GM23338 (cell line): ENCODE measurements at places on chromosomes 1 and 21. TPM values are rescaled to one million over a fixed set of nuclear protein-coding genes. Genes with fewer than 3 reads are reported as not detected.

DNA sequence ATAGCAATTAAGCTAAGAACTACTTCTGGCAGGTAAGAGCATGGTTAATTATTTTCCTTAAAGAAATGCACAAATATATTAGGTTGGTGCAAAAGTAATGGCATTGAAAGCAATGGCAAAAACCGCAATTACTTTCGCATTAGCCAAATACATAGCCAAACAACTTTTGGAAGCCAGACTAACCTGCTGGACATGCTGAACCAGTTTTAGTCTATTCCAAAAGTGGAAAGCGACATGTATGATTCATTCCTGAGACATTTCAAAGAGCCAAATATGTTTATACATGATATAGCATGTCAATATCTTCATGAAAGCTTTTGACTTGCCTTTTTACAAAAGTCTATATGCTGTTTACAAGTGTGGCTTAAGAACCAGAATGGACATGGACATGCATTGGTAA is 23.4 kb upstream of the DR1 start:
- no peak for DNase-seq

Gene IL20
- total RNA-seq: not detected in 2 replicates

DNA sequence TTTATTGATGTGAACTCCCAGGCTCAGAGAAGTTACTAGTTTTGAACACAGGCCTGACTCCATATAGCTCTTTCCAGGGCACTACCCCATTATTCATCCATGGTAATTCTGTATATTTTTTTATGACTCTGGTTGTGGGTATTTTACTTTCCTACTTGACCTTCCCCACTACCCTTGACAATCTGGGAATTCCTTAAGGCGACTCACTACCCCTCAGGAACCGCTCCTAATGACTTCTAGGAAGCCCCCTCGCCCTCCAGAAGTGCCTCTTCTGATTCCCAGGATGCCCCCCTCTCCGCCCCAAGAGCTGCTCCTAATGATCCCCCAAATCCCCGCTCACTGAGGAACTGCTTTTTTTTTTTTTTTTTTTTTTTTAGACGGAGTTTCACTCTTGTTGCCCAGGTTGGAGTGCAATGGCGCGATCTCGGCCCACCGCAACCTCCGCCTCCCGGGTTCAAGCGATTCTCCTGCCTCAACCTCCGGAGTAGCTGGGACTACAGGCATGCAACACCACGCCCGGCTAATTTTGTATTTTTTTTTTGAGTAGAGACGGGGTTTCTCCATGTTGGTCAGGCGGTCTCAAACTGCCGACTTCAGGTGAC is 972 bp upstream of the KDM4A start:
- DNase-seq: no peak

Gene PIGR
- total RNA-seq: not detected in 2 replicates

DNA sequence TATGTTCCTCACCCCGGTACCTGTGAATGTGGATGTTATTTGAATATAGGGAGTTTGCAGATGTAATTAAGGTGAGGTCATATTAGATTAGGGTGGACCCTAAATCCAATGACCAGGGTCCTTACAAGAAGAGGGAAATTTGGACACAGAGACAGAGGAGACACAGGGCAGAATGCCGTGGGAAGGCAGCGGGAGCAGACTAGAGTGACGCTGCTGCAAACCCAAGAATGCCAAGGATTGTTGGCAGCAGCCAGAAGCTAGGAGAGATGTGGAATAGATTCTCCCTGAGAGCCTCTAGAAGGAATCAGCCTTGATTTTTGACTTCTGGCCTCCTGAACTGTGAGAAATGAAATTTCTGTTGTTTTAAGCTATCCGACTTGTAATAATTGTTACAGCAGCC is 53.6 kb downstream of the SPATA46 start:
- no peak for DNase-seq

Gene FCRLB
- 0.56 TPM in 1 of 2 replicates, not detected in the other for total RNA-seq

DNA sequence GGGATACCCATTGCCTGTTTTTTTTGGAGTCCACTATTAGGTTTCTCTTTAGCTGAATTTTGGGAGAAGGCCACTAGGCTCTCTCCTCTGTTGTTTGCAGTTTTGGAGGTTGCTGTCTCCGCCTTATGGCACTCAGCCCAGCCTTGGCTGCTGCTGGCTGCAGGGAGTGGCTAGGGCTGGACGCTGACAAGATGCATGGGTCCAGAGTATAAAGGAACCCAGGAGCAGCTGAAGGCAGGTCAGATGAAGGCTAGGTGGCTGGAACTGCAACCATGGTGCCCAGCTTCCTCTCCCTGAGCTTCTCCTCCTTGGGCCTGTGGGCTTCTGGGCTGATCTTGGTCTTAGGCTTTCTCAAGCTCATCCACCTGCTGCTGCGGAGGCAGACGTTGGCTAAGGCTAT is at the start of gene CYP4B1:
CYP4B1 (plus strand) TSS at position 237 of the 400 bp plus-strand sequence; CDS start at position 273, 36 bp downstream.
- DNase-seq: no peak

DNA sequence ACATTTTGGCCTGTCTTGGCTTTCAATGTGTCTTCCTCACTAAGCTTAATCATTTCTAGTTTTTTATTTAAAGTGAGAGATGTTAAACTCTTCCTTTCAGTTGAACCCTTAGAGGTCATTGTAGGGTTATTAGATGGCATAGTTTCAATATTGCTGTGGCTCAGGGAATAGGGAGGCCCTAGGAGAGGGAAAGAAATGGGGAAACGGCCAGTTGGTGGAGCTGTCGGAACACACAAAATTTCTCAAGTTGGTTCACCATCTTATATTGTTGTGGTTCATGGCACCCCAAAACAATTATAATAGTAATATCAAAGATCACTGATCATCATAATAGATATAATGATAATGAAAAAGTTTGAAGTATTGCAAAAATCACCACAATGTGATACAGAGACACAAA is 31.4 kb upstream of the KAZN start:
- peak; percentile 69 for DNase-seq

DNA sequence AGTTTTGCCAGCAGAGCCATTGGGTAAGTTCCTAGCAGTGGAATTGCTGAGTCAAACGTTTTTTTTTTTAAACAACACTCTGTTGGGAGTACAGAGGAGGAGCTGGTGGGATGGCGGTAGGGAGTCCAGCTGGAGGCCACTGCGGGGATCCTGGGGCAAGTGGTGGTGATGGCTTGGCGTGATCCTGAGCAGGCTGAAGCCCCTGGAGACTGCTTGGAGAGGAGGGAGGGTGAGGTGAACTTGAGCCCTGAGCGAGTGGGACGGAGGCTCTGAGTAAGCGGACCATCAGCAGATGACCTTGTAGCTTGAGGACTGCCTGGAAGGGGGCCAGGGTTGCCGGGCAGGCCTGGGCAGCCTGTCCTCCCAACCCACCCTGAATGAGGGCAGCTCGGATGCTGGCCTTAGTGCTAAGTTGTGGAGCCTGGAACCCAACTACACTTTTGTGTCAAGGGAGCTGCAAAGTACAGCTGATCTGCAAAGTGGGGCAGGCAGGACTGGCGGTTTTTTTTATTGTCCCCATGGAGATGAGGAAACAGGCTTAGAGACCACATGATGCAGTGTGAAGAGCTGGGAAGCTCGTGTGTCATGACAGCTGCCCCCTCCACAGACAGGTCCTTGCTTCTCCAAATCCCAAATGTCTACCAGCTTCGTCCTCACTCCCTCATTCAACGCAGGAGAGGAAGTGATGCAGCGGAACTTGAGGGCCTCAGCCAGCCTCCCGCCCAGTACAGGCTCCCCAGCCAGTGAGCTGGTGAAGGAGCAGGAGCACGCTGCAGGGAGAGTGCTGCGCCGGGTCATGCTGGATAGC is 20.2 kb downstream of the MRPL37 start:
- DNase-seq: no peak

GRCh38 chr1:100414693-100415497 is 62.6 kb downstream of the CDC14A start:
- no peak for DNase-seq

Gene IPO9
- 41.1 and 47.6 TPM in 2 replicates for total RNA-seq

Gene FMO3
- total RNA-seq: not detected in 2 replicates

DNA sequence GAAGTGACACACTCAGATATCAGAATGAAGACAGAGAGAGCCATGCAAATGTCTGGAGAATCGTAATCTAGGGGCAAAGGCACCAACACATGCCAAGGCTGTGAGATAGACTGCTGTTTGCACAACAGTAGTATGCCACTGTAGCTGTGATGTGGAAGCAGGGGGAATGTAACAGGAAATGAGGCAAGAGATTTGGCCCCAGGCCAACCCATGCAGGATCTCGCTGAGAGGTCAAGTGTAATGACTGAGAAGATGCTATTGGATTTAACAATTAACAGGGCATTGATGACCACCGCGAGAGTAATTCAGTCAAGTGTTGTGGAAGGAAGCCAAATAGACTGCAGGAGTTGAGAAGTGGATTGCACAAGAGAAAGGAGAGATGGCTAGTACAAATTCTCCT is 107.3 kb upstream of the ST6GALNAC5 start:
- no peak for DNase-seq

- DNase-seq: no peak
Measured at GRCh38 chr1:147247656-147248238, 5.3 kb downstream of the CHD1L start.

DNA sequence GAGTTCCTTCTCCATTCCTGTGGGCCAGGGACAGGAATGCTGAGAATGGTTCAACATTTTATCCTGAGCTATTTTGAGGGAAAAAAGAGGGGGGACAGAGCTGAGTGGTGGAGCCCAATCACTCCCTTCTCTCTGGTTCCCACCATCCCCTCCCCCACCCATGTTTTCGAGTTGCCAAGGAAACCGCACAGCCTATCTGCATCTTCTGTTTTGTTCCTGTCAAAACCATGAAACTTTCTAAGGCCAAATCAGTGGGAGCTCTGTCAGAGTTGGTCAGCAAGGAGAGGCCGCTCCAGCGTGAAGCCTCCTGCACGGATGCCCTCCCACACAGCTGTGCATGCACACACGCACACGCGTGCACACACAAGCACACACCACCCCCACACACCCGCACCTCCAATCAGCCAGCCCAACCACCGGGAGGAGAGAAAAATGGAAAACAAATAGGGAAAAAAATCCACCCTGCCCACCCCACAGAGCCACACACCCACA is 54.5 kb upstream of the ATP2B4 start:
- peak; percentile 91 for DNase-seq

GRCh38 chr1:157173900-157174410 is 35.8 kb upstream of the ETV3 start:
- DNase-seq: no peak

GRCh38 chr1:23273450-23274133 is 56.3 kb upstream of the HTR1D start:
- DNase-seq: no peak

- peak; percentile 92 for DNase-seq
Measured at GRCh38 chr1:161227196-161227871, 1.5 kb downstream of the TOMM40L start.

GRCh38 chr21:21383126-21383525 is 384.9 kb downstream of the NCAM2 start:
- no peak for DNase-seq

DNA sequence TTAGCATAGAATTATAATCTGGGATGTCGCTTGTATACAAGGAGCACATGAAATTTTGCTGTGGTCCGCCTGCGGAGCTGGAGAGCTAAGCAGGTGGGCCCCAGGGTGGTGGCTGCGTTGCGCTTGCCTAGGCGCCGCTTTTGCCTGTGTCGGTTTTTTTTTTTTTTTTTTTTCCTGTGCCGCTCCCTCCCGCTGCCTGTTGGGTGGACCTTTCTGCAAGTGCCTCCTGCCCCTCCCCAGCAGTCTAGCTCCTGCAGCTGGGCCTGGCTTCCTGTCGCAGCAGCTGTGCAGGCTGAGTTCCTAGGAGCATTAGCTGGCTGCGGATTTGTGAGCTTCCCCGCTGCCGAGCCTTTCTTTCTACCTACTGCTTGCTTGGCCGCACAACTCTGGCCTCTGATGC is 20.6 kb downstream of the PYHIN1 start:
- DNase-seq: no peak

DNA sequence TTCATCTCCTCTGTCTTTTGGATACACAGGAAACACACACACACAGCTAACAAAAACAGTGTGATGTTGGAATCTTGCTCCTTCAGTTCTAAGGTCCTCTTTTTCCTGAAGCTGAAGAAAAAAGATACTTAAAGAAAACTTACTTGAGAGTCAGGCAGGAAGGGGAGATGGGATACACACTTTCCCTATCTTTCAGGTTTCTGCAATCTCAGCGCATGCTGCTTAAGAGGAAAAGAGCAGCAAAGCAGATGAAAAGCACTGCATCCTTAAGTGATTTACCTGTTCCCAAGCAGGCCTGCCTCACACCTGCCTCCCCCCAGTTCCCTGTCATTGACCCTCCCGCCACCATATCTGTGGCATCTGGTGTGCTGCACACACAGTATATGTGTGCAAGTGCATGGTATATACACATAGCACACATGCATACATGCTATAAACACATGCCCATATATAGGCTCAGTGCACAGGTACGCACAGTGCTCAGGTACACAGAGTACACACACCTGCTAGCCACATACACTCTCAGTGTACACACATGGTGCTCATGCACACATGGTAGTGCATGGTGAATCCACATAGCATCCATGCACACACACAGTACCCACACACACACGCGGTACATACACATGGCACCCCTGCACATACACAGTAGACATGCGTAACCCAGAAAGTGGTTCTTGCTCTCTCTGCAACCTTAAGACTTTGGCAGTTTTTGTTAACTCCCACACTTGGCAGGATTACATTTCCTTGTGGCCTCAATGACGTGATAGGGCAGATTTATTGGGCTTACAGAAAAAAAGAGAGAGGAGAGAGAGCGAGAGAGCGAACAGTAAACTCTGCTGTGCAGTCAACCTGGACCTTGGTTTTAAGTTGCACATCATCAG is 166.9 kb downstream of the TOMM20 start:
- no peak for DNase-seq

- peak; percentile 59 for DNase-seq
Measured at GRCh38 chr1:225767634-225768540, 9.7 kb upstream of the SRP9 start.

- no peak for DNase-seq
Measured at GRCh38 chr1:212313616-212314015, 28.4 kb downstream of the PPP2R5A start.

Gene ZNF670
- 12.2 and 19.3 TPM in 2 replicates for total RNA-seq

DNA sequence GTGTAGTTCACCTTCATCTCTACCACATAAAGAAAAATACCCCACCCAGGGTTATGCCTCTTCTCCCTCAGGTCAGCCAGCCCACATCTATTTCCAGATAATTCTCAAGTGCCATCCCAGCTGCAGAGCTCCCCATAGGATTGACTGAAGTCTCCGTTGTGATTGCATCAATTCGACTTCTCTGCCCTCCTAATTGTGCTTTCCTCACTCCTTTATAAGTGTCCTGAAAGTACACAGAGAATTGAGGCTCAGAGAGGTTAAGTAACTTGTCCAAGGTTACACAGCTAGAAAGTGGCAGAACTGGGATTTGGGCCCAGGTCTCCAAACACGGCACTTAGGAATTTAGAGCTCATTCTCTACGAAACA is 15.0 kb downstream of the ZSWIM5 start:
- DNase-seq: no peak

GRCh38 chr1:63804829-63805484 is 31.1 kb downstream of the ROR1 start:
- no peak for DNase-seq

Gene CNTN2
- 2.2 TPM in 2 replicates for total RNA-seq

DNA sequence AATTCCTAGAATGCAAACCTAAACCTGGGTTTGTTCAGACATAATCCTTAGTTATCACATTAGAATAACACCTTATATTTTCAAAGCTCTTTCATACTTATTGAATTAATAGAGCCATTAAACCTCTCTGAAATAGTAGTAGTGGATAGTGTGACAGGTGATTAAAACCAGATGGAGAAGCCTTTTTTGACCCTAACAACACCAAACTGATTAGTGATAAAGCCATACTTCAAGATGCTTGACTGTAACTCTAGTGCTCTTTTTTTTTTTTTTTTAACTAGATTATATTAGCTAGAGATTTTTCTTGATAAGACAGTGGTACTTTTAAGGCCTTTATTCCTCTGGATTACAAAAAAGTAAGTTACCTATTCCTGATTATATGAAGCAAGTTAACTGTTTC is 190.1 kb downstream of the ST6GALNAC3 start:
- no peak for DNase-seq

GRCh38 chr1:234960722-234961455 is 167.7 kb downstream of the TOMM20 start:
- DNase-seq: no peak

Gene TMEM61
- 1.7 and 2.0 TPM in 2 replicates for total RNA-seq
